Ovary (tissue), 10 donors: ENCODE measurements at places on chromosomes 3 and 15.

- DNase-seq: no peak
Observed at GRCh38 chr15:75138016-75138999, 63.4 kb upstream of the C15orf39 start.

- DNase-seq: no peak
Observed at GRCh38 chr3:113278599-113278955, 67.2 kb downstream of the BOC start.

DNA sequence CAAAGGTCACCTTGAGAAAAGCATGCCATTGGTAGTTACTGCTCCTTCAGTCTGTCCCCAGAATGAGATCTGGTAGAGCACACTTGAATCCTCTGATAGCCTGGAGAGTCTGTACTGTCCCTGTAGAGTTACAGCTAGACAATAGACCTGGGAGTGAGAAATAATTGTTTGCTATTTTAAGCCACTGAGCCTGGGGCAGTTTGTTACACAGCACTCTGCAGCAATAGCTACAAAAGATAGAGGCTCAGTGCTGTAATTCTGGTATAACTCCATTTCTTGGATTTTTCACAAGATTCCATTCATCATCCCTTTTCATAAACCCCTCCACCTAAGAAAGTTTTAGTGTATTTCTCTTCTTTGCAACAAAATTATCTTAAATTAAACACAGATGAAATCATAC, 242.7 kb upstream of the ARRDC4 start:
- no peak for DNase-seq

DNA sequence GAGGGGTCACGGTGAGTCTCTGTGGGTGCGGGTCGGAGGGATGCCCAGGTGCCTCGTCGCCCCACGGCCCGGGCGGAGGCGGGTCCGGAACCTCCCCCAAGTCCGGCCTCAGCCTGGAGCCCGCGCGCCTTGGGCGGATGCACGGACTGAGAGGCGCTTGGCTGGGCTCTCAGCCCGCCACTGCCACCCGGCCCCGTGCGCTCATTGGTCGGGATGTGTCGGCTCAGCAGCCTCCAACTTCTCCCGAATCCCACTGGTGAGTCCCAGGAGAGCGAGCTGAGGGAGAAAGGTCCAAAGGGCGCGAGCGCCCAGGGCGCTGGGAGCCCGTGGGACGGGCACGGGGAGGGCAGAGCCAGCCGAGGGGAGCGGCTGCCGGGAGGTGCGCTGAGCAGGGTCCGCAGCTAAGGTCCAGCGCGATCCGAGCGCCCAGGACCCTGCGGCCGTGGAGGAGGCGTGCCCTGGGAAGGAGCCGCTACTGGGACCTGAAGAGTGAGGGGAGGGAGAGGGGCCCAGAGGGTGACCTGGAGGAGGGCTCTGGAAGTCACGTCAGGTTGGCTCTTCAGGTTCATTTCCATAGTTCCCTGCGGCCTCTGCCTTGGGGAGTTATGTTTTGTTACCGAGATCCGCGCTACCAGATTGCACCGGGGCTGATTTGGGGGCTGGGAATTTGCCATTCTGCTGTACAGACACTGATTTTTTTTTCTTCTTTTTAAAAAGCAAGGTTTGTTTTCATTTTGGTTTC, at the start of gene MME:
MME (plus strand) TSS at position 574 of the 742 bp plus-strand sequence. CDS start 3,849 bp downstream, outside the sequence.
- DNase-seq: no peak

DNA sequence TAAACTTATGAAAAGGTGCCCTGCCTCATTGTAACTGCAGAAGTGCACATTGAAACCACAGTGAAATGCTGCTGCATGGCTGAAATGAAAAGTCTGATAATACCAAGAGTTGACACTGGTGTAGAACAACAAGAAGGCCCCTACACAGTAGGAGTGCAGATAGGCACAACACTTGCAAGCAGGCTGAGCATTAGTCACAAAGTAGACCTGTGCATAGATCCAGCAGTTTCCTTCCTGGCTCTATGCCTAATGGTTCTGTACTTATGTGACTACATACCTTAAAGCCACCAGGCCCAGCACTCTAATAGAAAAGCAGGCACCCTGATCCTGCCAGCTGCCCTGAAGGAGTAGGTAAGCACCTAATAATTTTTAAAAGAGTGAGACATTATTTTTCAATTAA, 41.8 kb downstream of the PRR23E start:
- no peak for DNase-seq

DNA sequence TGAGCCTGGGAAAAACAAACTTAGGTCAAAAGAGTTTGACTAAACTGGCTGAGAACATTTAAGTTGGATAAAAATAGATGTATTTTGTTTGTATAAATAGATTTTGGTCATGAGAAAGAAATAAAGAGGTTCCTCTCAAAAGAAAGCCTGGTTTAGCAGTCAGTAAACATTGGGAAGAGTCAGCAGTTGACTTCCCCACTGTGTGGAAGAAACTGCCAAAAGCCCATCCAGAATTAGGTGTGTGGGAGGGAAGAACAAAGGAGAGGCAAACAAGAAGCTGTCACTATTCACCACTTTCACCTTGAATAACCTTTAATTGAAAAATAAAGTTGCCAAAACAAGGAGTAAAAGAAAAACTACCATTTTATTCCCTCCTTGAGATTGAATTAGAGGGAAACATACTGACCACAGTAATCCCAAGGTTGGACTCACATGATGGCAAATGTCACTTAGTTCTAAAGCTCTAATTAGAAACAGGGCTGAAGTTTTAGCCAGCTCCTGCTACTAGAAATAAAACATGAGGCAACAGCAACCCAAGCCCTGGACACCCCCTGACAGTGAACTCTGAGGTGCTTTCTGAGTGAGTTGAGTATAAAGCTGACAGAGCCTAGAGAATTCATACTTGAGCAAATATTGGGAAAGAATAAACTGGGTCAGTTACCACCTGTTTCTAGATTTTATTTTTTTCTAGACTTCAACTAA, 139.3 kb downstream of the SERPINI1 start:
- no peak for DNase-seq

DNA sequence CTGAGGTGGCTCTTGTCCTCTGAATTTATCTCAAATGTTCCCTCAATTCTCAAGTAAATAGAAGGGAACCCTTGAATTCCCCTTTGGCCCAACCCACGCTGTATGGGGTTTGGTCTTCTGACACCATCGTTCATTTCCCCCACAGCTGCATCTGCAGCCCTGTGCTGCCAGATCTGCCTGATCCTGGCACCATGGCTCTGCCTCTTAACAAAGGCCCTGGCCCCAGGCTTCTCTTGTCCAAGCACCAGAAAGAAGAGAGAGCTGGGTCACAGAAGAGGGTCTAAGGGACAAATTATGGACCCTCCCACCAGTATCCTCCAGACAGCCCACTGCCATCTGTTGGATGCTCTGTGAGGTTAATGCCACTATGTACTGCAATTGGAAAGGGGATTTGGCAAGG, 1.8 kb downstream of the MAP1A start:
- DNase-seq: no peak

DNA sequence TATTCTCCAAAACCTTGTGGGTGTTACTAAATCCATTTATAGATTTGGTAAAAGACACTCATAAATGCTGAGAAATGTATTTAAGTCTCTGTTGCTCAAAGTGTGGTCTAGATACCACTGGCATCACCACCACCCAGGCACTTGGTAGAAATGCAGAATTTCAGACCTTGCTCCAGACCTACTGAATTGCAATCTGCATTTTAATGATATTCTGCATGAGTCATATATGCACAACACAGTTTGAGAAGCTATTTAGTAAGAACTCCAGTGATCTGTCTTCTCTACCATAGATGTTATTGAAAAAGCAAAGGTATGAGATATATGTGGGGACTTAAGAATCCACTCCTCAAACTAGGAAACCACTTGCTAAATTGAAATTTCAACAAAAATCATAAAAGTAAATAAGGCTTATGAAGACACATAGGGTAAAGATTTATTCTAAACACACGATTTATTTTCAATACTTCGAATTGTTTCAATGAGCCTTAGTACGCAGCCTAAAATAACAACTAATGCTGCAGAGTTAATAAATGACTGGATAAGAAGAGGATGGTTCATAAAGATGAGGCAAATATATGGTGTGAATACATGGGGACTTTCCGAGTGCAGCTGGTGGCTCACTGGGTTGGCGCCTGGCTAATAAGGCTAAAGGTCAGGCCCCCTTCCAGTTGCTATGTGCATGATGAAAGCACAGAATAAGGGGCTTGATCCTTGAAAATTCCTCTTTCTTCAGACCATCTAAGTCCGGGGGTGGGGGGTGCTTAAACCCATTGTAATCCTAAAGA, 813.3 kb downstream of the NR2F2 start:
- no peak for DNase-seq

DNA sequence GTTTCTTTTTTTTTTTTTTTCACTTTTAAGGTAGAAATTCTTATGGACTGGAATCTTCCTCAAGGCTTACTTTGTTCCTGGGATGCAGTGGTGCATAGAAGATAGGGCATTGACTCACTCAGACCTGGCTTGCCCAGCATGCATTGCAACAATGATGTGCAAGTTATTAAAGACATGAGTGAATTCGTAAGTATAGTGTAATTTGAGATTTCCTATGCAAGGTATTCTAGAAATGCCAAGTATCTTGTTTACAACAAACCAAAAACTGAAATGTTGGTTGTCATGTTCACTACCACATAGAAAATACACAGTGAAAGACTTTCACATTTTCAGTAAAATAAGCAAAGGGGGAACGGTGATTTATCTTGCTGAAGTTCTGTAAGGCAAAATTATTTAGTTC, 56.5 kb upstream of the FNDC3B start:
- no peak for DNase-seq

- no peak for DNase-seq
Observed at GRCh38 chr15:26087881-26088280, 224.8 kb upstream of the ATP10A start.

DNA sequence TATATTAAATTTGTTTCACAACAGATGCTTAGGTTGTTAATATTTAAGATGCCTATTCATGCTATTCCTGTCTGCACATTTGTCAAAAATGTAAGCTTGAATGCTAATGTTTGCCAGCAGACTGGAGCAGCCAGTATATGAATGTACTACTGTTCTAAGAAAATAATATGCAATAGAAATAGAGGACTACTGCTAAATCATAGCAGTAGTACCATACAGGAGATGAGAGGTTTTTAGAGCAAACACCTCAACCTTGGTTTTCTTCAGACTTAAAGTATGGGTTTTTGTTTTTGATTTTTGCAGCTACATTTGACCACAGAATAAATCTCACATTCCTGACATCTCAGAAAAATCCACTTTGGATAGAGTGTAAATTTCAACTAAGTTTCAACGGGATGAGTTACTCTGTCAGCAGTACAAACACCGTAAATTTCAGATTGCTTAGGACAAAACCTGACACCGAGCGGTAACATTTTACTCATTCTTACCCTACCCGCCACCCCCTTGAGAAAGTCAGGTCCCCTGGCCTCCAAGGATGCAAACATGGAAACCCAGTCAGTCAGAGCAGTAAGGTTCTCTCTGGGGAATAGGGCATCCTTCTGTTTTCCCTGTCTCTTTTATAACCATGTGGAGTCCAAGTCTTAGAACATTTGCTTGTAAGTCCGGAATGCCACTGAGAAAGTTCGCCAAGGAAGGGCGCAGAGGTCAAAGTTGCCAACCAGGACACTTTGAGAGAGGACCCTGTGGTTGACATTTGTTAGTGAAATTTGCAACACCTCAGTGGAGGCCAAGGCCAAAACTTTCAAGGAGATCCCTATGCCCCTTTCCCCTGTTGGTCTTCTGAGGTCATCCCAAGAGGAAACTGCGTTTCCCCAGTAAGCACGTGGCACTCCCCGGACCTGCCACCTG, 17.9 kb upstream of the SATB1 start:
- no peak for DNase-seq

- DNase-seq: no peak
Observed at GRCh38 chr3:101229681-101230080, 90.7 kb downstream of the IMPG2 start.

GRCh38 chr3:88767746-88768145, 339.7 kb upstream of the EPHA3 start:
- DNase-seq: no peak

- no peak for DNase-seq
Observed at GRCh38 chr15:74870436-74871215, 2.5 kb downstream of the SCAMP2 start.

GRCh38 chr3:150611666-150612065, 8.5 kb downstream of the SELENOT start:
- DNase-seq: no peak

DNA sequence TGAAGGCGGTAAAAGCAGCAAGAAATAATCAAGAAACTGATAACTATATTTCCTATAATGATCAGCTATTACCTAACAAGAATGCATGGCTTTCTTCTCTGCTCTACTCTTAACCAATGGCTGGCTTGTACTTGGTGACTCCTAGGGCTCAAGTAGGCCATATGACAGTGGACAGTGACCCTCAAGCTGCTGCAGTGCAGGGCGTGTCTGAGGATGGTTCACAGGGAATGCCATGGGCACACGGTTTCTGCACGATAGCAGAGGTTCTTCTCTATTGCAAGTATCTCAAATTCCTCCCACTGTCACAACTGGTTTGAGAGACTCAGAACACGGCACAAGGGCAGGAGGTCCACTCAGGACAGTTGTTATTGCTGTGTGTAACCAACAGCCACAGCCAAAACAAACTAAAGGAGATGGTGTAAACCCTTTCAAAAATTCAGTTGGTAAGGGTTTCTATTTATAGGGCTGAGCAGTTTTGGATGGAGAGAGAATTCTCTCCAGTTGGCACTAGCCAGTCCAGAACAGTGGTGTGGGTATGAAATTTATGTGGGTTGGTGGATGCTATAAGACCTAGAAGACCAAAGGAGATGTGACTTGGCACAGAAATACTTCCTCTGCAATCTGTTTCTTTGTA, 103.2 kb upstream of the ST8SIA2 start:
- DNase-seq: no peak

DNA sequence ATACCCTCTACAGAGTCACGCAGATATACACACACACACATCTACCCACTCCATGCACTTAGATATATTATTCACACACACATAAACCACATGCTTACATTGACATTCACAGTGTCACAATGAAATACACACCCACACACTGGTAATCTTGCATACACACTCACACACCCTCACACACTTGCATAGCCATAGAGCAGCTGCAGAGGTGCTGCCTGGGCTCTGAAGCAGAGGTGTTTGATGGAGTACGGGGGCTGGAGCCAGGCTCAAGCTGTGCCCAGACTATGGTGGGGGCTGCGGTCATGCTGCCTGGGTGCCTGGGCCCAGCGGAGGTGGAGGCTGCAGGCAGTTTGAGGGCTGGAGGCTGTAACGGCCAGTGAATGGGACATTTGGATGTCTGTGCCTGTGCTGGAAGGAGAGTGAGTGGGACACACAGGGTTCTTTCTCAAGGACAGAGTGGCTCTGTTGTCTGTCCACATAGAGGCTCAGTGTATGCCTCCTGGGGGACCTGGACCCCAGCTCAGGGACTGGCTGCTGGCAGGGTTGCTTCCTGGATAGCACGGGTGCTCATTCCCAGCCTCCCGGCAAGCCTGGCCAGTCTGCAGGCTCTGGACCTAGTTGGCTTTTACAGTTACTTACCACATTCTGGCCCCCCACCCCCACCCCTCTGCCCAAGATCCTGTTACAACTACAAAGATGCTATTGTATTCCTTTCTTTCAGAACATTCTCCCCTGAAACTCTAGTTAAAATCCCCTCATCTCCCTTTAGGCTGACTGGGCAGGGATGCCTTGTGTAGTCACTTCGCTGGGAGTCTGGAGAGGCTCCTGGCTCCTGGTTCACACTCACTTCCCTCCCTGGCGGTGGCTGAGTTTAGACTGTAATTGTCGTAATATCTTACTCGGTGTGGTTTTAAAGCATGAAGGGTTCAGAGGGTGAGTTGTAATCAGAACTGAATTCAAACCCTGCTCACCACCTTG, 12.5 kb downstream of the GASK1A start:
- no peak for DNase-seq

GRCh38 chr15:39497759-39498565, 82.9 kb upstream of the THBS1 start:
- no peak for DNase-seq

GRCh38 chr3:184540777-184541681, 20.6 kb upstream of the EPHB3 start:
- DNase-seq: peak; percentile 54

- DNase-seq: no peak
Observed at GRCh38 chr3:30129765-30130164, 476.6 kb upstream of the TGFBR2 start.
